ENCODE measurements at places on chromosomes 7 and 10.

DNA sequence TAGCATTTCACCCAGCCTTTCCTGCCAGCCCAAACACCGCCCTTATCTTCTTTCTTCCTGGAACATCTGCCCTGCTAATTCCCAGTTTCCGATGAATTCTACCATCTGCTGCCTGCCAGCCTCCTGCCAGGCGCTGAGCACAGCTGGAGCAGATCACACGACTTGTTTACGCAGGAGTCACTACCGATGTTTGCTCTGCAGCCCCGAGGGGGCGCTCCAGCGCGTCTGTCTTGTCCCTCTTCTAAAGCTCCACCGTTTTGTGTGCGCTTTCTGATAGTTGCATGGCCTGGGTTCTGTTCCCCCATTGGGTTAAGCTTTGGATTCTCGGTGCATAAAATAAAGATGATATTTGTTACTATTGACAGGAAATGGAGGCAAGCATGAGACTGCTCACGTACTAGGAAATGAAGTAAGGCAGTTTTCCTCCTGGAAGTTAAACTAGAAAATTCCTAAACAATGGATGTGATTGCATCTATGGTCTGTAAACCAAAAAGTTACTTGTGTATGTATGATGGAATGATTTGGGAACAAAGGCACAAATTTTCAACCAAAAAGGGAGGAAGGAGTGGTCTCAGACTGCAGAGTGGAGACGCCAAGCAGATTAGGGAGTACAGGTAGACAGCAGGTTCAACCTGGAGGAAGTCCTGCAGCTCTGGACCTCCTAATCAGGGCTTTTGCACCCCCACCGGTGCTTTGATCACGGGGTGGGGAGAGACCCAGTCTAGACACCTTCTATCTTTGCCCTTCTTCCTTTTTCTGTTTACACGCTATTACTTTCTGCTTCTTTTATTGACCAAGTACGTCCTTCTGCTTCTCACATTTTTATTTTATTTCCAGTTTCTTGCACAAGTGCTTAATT, 2.2 kb upstream of the RBM17 start:
- peak; percentile 82 for DNase-seq

DNA sequence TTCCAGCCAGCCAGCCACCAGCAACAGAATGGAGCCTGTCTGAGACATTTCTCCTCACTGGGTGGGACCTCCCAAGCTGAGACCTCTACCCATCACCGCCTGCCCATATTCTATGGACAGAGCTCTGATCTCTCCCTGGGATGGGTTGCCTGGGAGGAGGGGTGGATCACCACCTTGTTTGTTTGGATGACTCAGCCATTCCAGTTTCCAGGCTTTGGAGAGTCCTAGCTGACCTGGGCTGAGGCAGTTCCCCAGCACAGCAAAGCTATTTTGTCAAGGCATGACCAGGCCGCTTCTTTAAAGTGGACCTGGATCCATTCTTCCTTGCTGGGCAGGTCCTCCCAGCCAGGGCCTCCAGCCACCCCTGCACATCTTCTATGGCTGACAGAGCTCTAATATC, 982.3 kb downstream of the DNAJB9 start:
- no peak for DNase-seq

- no peak for DNase-seq
These were observed 83.5 kb upstream of the INSIG1 start for GRCh38 chr7:155213955-155214740.

DNA sequence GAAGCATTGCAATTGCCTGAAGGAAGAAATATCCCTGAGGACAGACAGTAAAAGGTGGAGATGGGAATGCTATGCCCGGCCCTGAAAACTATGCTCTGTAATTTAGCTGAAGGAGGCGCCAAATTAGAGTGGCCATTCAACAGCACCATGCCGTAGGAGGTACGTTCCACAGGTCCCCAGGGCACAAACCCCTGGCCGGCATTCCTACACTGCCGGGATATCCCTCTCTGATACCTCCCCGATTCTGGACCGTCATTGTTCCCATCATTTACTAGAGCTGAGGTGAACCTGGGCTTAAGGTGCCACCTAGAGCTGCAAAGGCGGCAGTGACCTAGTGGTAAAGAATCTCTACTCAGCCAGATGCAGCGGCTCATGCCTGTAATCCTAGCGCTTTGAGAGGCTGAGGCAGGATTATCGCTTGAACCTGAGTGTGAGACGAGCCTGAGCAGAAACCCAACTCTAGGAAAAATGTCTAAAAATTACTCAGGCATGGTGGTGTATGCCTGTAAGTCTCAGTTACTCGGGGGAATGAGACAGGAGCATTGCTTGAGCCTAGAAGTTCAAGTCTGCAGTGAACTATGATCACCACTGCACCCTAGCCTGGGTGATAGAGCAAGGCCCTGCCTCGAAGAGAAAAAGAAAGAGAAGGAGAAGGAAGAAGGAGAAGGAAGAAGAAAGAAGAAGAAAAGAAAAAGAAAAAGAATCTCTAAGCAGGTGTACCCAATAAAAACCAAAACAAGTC, 53.0 kb upstream of the TNKS2 start:
- peak; percentile 22 for DNase-seq

DNA sequence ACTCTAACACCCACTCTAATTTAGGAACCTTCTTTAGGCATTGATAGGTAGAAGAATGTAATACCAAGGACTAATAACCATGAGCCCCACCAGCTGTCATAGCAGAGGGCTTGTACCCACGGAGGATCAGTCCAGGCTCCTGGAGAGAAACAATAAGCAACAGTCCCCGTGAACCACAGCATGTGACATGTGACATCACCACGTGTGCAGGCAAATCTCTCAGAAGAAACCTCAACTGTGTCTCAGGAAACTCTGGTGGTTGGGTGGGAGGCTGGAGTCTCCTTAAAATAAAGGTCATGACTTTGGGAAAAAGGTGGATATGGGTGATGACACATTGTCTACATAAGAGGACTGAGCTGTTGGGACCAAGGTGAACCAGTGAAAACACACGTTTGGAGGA, 653.9 kb upstream of the FOXK1 start:
- DNase-seq: no peak

GRCh38 chr7:17910377-17910776, 29.9 kb downstream of the SNX13 start:
- DNase-seq: no peak

DNA sequence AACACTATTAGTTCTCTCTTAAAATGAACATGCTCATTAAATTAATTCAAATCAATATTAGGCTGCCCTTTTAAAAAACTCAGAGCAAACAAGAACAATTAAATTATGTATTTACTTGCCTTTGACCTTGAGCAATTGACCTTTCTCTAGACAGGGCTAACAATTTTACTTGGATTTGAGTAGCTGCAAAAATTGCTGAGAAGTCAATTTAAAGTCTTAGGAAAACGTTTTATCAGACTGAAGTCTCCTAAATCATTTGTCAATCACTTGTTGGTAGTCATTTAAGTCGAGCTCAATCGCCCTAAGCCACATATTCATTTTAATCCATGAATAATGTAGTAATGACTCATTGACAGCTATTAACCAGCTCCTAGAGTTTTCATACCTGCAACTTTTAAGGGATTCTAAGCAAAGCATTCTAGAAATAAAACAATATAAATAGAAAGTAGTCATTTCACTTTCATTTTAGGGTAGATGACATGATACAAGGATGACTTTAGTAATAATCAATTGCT, 84.9 kb upstream of the SEC61G start:
- no peak for DNase-seq

GRCh38 chr10:78916227-78916626, 152.5 kb upstream of the ZMIZ1 start:
- DNase-seq: no peak

Measured in fibroblast of skin of scalp (primary cell).